ENCODE measurements at places on chromosomes 13 and 19.

GRCh38 chr13:23859904-23860303 lies 29.3 kb downstream of the MIPEP start:
- no peak for DNase-seq

GRCh38 chr19:54281007-54281728 lies at the start of gene LILRB2:
TSS of gene LILRB2 (minus strand) at chr19:54281110. CDS start at chr19:54280496, 614 bp downstream.
- no peak for DNase-seq

GRCh38 chr13:30633861-30634260 lies 16.1 kb downstream of the USPL1 start:
- DNase-seq: no peak

DNA sequence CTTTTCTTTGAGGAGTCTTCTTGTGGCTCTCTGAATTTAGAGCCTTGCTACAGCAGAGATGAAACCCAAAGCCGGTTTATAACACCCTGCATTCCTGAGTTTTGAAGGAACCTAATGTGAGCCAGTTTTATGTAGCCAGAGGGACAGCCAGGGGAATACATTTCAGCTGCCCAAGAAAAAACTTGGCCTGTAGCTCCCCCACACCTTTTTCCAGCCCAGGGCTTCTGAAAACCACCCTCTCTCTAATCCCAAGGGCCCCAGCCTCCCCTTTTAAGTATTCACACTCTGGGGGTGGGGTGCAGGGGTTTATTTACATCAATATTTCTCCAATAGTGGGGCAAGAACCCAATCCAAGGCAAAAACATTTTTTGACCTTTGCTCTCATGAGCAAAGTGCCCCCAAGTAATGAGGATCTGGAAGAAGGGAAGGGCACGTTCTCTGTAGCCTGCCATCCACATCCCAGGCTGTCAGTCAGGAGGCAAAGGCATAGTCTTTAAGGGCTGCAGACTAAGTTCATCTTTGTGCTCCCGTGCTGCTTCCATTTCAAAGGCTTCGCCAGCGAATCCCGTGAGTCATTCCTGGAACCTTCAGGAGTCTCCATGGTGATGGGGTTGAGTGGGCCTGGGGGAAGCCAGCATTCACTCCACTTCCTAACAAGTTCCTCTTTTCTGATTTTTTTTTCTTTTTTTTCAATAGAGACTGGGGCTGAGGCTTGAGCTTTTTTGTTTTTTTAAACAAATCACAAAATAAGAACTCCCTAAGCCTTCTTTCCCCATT lies 33.2 kb upstream of the MEDAG start:
- no peak for DNase-seq

DNA sequence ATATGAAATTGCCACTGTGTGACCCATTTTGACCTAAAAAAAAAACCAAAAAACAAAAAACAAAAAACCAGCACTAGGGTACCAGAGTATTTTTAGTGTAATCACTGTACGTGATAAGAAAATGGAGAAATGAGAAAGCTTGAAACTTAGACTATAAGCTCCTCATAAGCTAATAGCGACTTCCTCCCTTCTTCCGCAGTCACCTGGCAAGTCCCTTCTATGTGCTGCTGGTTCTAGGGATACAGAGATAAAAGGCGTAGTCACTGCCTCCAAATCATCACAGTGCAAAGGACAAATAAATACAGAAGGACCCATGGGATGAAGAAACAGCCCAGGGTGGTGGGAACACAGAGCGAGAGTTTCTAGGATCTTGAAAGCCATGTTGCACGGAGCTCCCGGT lies 190.3 kb downstream of the TM9SF2 start:
- DNase-seq: no peak
